ENCODE measurements at places on chromosomes 12 and 14.
A peak's percentile ranks its signal among the peaks of the same experiment; 100 is the strongest.

GRCh38 chr14:69887740-69888657 lies 8.8 kb downstream of the SMOC1 start:
- no peak for DNase-seq

DNA sequence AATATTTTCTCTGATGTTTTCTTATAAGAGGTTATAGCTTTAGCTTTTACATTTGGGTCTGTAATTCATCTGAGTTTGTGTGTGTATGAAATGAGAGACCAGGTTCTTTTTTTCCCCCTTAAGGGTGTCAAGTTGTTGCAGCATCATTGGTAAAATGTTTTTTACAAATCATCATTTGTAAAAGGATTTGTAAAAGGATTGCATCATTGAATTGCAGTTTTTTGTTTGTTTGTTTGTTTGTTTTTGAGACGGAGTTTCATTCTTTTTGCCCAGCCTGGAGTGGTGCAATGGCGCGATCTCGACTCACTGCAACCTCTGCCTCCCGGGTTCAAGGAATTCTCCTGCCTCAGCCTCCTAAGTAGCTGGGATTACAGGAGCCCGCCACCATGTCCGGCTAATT lies 31.1 kb downstream of the MAPKAPK5 start:
- no peak for DNase-seq

DNA sequence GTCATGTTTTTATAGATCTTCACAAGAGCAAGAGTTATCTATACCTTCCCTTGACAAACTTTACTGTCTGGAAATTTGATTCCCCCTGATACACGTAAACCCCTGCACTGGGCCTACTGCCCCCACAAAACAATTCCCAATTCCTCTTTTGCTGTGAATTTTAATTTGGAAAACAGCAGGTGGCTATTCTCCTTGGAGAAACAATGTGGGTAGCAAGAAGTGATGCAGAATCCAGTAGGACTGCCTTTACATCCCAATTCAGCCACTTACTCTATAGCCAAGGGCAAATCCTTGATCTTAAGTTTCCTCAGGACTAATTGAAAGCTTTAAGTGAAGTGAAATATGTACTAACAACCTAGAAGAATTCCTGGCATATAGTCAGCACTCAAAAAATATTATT lies 129.3 kb downstream of the ACSS3 start:
- no peak for DNase-seq

- no peak for DNase-seq
Measured at GRCh38 chr12:12716151-12716792, 896 bp upstream of the CDKN1B start.

DNA sequence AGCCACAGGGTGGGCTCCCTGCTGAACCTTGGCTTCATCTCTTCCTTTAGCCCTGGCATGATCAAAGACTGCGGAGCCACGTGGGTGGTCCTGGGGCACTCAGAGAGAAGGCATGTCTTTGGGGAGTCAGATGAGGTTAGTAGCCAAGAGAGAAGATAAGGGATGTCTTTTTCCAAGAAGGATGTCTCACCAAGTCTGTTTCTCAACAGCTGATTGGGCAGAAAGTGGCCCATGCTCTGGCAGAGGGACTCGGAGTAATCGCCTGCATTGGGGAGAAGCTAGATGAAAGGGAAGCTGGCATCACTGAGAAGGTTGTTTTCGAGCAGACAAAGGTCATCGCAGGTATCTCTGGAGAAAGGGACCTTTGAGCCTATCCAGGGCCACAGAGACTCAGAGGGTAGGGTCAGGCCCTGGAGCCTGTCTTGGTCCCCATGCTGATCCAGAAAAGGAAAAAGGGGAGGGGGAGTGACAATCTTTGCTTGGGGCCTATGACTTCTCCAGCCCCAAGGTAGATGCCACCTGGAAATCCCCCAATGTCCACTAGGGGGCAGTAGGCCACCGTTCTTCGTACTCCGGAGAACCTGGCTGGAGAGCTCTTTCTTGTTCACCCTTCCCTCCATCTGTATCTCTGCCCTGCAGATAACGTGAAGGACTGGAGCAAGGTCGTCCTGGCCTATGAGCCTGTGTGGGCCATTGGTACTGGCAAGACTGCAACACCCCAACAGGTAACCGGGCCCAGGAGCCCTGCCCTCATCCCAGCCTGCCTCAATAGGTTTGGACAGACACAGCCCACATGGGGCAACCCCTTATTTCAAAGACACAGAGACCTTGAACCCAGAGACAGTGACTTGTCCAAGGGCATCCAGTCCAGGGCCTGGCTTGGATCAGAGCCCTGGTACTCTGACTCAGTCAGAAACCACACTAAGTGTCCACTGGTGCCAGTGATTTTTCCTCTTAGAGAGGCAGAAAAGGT lies 2.0 kb downstream of the TPI1 start:
- DNase-seq = peak; percentile 72

- no peak for DNase-seq
Measured at GRCh38 chr12:78260976-78261375, 430.3 kb downstream of the NAV3 start.

- no peak for DNase-seq
Measured at GRCh38 chr12:26379777-26380467, 184.5 kb downstream of the SSPN start.

DNA sequence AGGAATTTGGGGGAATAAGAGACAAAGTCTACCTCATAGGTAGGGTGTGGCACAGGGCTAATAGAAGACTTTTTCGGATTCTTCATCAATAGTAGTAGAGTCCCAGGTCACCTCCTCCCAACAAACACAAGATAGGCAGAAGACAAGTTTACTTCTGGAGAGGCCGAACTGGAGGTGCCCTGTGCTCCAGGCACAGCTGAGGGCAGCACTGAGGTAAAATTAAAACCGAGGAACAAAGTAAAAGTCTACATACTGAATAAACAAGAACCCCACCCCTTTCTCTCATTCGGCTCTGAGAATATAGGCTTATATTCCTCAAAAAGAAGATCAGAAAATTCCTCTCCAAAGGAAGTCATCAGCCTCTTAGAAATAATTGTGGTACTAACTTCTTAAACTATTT lies 161.5 kb downstream of the SEC23A start:
- no peak for DNase-seq

- no peak for DNase-seq
Measured at GRCh38 chr12:46494424-46494823, 121.9 kb upstream of the SLC38A2 start.

DNA sequence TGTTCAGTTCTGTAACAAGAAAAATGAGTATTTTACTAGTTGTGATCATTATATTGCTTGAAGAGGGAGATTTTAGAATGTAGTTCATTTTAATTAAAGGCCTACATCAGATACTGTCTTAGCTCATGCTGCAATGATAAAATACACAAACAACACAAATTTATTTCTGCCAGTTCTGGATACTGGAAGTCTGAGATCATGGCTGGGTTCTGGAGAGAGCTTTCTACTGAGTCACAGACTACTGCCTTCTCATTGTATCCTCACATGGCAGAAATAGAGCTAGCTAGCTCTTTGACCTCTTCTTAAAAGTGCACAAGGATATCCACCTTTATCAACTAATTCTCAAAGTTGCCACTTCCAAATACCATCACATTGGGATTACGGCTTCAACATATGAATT lies 53.8 kb downstream of the MIS18BP1 start:
- DNase-seq = no peak

Measured in T-helper 17 cell (primary cell).